ENCODE measurements at places on chromosomes 5 and 9. TPM values are rescaled to one million over a fixed set of nuclear protein-coding genes. Genes with fewer than 3 reads are reported as not detected.

The FCN2 gene
- not detected for total RNA-seq

The PDLIM4 gene
- total RNA-seq: 0.48 TPM

The PRKAA1 gene
- total RNA-seq: 75.9 TPM

DNA sequence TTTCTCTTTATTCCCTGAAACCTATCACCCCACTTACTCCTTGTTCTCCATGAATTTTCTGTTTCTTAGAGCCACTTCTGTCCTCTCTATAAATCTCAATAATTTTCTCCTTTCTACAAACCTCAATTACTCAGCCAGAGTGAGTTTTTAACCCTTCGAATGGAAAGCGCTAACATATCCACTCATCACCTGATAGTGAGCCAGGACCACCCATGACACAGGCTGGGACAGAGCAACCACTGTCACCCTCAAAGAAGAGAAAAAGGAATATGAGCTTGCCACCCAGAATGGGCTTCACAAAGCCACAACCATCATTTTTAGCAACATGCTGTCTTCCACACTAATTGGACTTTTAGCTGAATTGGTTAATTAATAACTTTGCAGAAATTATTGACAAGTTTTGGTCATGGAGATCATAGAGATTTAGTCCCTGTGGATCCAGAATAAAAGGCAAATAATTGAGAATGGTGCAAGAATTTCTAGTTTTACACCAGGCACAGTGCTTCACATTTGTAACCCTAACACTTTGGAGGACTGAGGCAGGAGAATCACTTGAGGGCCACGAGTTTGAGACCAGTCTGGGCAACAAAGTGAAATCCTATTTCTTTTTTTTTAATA lies 32.1 kb upstream of the SELENOP start:
- no peak for DNase-seq

DNA sequence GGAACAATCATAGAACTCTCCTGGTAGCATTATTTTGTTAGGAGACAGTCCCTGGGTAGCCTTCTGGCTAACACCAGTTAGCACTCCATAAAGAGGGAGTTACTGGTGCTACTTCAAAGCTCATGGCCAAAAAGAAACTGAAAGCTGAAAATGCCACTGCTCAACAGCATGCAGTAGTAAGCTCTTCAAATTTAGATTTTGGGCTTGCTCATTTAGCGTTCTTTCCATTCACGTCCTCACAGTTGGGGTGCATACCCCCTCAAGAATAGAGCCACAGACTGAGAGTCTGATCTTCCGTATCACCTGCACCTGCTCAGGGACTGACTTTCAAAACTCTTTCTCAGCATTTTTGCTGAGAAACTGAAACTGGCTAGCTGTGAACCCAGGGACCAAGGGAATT lies 24.7 kb downstream of the NTRK2 start:
- no peak for DNase-seq

DNA sequence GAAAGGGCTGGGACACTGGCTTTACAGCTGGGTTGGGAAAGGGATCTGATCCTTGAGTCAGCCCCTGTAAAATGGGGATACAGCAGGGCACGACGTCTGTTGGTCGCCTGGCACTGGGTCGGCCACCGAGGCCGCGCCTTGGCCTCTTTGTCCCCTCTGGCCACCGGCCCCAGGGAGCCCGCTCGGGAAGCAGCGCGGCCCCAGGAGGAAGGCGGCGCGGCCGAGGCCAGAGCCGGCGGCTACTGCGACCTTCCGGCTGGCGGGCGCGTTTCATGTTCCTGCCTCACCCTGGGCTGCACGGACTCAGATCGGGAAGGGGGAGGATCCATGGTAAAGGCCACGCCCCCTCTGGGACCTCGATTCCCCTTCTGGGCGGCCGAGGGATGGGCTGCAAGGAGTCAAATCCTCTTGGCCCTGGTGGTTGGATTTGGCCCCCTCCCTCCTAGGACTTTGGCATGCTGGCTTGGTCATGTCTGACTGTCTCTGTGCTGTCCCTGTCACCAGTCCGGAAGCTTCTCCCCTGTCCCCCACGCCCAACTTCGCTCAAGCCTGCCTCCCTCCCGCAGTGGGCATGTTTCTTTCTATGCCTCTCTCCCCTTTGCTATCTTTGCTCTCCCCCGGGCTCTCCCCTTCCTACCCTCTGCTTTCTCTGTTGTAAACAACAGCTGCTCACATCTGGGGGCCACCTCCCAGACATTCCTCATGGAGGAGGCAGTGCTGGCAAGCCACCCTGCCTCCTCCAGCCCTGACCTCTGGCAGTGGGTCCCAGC lies 25.8 kb downstream of the FPGS start:
- no peak for DNase-seq

DNA sequence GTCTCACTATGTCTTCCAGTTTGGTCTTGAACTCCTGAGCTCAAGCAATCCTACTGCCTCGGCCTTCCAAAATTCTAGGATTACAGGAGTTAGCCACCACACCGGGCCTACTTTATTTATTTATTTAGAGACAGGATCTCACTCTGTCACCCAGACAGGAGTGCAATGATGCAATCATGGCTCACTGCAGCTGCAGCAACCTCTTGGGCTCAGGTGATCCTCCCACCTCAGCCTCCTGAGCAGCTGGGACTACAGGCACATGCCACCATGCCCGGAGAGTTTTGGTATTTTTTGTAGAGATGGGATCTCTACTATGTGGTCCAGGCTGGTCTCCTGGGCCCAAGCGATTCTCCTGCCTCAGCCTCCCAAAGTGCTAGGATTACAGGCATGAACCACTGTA lies 32.8 kb downstream of the PHAX start:
- no peak for DNase-seq

GRCh38 chr9:69601698-69602097 lies 70.5 kb downstream of the APBA1 start:
- DNase-seq: no peak

- DNase-seq: peak; percentile 11
These were observed 189.0 kb upstream of the EGFLAM start for GRCh38 chr5:38069360-38069759.

DNA sequence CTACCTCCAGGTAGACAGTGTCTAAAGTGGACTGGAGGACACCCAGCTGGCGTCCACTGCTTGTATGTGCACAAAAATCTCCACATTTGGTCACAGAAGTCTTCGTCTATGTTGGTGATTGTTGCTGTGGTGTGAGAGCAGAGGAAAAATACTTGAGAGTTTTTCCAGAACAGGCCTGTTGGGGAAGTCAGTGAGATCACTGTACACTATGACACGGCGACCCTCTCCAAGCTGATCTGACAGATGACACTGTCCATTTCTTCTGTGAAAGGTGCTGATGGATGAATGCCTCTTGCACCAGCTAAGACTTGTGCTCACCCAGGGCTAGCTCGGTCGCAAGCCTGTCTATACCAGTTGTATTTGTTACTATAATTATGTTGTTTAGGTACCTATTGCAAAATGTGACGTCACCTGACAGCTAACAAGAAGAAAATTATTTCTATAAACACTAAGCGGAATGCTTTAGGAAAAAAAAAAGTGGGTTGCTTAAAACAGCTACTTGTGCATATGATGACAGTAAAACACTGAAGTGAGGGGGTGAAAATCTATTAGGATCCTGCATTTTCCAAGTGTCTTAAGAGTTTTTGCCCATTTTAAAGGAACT lies 142.3 kb downstream of the ROR2 start:
- DNase-seq: no peak

GRCh38 chr5:22079566-22079965 lies 773.6 kb downstream of the CDH12 start:
- no peak for DNase-seq

Measured in RPMI7951 (cell line).